ENCODE measurements at places on chromosomes 16 and 17.

DNA sequence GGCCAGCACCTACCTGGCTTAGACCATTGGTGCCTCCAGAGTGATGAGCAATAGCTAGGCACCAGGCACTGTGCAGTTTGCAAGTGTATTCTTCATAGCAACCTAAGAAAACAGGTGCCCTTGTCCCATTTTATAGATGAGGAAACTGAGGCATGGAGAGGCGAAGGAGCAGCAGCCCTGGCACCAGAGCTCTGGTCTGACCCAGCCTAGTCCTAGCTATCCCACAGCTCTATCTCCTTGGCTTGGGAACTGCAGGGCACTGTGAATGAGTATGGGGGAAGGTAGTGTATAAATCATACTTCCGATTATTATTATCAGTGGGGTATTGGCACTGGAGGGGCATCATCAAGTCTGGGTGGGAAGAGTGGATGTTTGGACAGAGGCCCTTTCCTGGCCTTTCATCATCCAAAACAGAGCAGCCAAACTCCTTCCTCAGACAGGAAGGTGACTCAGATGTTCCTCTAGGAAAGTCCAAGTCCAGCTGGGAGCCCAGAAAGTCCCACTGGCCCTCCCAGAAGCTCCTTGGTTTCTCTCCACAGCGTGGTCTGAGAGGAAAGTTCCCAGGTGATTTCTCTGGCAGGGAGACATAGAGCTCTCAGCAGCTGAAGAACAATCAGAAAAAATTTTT, 32.0 kb upstream of the PLLP start:
- no peak for DNase-seq

GRCh38 chr16:57007530-57007929, 18.2 kb downstream of the NLRC5 start:
- DNase-seq, result no peak

DNA sequence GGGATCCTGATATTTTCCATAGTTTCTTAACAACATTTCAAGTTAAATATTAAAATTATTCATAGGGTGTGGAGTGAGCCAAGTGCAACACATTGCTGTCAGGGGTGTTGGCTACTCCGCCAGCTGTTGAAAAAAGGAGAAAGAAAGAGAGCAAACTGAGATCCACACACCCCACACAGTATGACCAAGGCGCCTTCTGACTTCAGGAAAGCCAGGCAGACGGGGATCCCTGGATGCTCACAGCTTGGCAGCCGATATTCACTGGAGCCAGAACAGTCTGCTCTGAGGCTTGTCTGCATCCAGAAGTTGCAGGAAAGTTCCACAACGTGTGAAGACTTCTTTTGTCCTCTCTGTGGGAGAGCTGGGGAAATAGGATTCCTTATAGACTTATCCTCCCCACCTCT, 9.3 kb downstream of the CHD9NB start:
- no peak for DNase-seq

GRCh38 chr17:79093270-79093669, 18.6 kb downstream of the ENGASE start:
- DNase-seq, result no peak

DNA sequence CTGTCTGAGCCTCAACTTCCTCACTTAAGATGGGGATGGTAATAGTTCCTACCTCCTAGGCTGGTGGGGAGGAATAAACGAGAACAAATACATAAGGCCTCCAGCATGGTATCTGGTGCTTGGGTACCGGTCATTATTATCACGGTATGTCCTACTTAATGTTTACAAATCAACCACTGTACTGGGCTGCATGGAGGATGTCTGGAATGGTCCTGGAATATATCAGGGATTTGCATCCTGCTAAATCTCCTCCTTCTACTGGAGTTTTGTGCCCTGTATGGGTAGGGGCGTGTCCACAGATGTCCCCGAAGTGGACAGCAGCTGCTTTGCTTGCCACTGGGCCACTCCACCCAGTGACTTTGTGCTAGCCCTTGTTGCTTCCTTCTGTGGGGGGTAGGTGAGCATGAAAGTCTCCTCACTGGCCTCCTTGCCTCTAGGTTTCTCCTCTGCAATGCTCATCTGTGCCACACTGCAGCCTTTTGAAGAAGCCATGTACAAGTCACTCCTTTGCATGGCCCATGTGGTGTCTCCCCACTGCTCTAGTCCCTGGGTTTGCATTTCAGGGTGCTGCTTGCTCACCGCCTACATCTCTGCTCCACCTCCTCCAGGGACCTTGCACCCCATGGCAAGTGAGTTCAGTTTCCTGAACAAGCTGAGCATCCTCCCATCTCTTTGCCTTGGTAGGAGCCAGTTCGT, 2.2 kb upstream of the CMIP start:
- no peak for DNase-seq

- DNase-seq, result no peak
Measured at GRCh38 chr17:50619489-50619888, 15.2 kb upstream of the ABCC3 start.

DNA sequence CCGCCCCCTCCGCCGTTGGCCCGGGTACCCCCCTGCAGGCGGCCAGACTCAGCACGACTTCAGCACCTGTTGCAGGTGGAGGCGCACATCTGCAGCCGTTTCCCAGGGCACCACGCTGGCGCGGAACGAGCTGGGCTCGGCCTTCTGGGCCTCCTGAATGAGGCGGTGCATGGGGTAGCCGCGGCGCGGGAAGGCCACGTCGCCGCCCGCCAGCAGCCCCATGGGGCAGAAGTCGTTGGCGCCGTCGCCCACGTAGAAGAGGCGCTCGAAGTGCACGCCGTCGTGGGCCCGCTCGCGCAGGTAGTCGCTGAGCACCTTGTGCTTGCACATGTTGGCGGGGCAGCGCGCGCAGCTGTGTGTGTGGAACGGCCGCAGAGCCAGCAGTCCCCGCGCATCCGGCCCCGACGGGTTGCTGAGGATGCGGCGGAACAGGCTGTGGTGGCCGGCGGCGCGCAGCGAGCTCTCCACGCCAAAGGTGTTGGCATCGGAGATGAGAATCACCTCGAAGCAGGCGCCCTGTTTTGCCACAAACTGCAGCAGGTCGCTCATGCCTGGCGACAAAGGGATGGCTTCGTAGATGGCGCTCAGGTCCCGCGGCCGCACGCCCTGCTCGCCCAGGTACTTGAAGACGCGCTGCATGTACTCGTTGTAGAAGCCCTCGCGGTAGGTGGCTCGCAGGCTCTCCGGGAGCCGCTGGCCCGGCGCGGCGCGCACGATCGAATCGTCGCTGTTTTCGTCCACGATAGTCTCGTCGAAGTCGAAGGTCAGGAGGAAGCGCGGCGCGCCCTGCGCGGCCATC, 6.2 kb downstream of the PHOSPHO1 start:
- no peak for DNase-seq

DNA sequence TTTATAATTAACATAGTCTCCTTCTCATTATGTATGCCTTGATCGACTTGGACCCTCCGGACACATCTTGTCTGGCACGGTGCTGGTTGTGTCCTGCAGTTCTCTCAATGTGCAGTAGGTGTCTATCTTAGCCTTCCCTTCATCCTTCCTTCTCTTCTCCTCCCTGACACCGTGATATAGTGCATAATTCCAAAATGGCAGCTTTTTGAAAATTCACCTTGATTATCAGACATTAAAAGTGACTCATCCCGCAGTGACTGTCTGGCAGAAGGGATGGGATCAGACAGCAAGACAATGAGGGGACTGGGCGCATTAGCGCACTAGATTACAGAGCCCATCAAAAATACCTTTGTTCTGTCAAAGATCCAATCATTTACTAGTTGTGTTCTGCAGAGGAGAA, 70.0 kb upstream of the PMFBP1 start:
- peak; percentile 42 for DNase-seq

GRCh38 chr16:19945934-19946333, 61.3 kb upstream of the GPRC5B start:
- no peak for DNase-seq

GRCh38 chr17:31721291-31722025, 137.6 kb downstream of the COPRS start:
- no peak for DNase-seq

DNA sequence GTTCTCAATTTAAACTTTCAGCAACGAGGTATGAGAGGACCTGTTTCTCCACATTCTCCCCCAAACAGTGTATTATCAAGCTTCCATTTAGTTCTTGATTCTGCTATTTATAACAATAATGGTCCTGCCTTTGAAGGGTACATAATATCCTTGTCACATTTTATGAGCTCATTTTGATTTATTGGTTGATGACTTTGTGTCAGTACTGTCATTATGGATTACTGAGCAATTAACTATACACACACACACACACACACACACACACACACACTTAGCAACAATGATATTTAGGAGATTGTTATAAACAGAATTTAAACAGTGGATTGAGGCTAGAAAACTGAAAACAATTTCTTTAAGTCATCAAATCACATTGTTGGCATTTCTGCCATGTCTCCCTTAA, 7.0 kb downstream of the TMIGD1 start:
- DNase-seq, result no peak

DNA sequence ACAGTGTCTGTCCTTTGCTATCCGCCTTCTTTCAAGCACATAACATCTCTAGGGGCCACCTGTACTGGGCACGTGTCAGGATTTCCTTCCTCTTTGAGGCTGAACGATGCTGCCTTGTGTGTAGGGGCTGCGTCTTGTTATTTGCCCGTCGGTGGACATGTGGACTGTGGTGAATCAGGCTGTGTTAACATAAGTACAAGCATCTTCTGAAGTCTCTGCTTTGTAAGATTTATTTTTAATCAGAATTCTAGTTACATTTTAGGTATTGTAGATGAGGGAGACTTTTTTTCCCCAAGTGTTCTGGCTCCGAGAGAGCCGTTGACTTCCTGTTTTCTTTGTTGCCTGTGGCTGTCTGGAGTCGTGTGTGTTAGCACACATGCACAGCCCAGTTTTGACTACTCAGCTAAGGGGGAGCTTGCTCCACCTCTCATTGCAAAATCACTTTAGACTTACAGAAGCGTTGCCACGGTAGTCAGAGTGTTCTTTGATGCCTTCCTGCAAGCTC, 26.1 kb downstream of the SPG7 start:
- peak; percentile 12 for DNase-seq

GRCh38 chr16:55149622-55150021, 174.4 kb upstream of the IRX6 start:
- no peak for DNase-seq

GRCh38 chr16:9097266-9098219, 6.1 kb downstream of the HAPSTR1 start:
- no peak for DNase-seq

DNA sequence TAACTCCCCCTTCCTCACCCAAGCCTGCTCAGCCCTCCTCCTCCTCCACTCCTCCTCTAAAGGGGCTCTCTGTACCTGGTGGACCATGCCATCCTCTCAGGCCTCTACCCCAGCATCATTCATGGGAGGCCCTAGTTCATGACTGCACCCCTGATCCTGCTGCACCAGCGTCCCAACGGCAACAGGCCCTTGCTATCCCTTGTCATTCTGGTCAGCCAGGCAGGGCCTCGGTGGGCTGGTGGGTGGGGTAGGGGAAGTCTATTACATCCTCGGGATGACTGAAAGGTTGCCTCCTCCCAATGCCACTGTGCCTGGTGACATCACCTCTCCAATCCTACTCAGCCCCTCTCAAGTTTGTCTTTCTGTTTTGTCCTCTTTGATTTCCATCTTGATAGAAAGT, 19.7 kb downstream of the ALOX12B start:
- DNase-seq, result no peak

- DNase-seq, result no peak
Measured at GRCh38 chr16:27566417-27566816, 16.5 kb downstream of the KATNIP start.

DNA sequence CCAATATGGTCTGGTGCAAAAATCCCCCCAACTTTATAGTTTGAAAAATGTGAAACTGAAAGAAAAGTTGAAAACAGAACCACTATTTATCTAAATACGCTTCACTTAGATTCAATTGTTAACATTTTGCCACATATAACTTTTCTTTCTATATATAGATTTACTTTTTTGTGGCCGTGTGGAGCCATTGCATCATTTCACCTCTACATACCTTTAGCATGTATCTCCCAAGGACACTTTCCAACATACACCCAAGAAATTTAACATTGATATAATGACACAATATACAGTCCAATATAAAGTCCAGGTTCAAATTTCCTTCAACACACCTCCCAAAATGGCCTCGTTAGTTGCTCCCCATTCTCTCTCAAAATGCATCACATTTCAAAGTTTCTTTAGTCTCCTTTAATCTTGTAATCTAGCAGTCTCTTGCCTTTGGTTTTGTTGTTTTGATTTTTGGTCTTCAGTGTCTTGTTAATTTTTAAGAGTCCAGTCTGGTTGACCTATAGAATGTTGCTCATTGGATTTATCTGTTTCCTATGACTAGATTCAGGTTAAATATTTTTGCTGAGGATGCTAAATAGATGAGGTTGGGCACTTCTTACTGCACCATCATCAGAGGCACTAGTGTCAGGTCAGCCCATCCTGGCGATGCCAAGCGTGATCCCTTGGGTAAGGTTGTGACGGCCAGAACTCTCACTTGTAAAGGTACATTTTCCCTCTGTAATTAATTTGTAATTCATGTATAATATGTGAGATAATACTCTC, 64.3 kb upstream of the BCAR1 start:
- DNase-seq, result no peak

DNA sequence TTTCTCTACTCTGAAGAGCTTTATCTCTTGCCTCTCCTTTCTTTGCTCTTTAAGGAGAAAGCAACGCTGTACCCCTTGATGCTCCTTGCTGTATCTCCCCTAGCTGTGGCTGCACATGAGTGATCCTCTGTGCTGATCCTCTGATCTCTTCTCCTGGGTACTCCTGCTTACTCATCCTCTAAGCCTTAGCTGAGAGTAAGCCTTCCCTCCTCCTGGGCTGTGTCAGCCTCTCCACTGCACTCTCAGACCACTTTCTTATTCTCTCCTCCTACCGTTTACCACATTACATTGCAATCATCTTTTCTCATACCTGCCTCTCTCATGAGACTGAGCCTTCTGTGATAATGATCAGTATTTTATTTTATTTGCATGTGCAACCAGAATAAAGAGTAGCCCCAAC, 25.1 kb downstream of the SOX9 start:
- DNase-seq, result no peak

DNA sequence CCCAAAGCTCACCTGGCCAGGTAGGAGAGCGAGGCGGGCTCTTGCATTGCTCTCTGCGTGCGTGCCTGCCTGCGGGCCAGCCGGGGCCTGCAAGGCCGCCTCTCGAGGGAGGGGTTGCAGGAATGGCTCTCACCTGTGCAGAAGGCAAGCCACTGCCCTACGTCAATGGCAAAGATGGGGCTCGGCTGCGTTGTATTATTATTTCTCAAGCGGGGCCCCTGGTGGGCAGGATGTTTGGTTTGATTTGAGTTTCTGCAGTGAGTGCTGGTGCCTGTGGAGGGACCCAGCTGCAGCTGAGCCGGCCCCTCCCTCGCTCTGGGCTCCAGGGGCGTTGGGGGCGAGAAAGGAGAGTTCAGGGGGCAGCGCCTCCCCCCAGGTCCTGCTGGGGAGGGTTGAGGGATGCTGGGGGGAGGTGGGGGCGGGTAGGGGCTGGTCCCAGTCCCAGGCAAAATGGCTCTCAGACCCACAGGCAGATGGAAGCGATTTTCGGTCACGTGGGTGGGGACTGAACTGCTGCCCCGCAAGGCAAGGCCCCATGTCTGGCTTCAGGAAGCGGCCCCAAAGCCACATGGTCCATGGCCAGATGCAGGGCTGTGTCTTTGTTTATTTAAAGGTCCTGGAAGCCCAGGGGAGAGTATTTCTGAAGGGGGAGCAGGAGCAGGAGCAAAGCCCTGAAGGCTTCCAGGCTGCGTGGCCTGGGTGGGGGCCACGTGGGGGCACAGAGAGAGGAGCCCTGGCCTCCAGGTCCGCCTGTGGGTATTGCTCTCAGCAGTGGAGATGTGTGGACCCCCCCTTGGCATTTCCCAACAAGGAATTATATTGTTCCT, 338.8 kb downstream of the SEC14L1 start:
- no peak for DNase-seq

GRCh38 chr17:50850640-50851039, 15.3 kb downstream of the WFIKKN2 start:
- DNase-seq, result no peak
